ENCODE measurements at places on chromosomes 4 and X.

- no peak for DNase-seq
Measured at GRCh38 chr4:54999003-54999402, 126.4 kb downstream of the KDR start.

DNA sequence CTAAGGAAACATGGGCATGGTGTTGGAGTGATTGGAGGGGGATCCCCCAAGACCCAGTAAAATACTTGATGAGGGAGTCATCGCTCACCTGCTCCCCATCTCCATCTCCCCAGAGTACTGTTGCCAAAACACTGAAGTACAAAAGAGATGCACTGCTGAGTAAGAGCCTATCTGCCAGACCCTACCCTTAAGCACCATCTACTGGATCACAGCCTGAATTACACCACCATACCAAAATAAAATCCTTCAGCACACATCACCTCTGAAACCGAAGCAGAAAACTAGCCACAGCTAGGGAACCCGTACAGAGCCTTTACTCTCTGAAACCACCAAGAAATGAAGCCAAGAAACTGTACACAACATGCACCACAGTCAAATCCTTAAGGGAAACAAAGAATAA is 466.3 kb upstream of the ACTRT1 start:
- DNase-seq = peak; percentile 50

DNA sequence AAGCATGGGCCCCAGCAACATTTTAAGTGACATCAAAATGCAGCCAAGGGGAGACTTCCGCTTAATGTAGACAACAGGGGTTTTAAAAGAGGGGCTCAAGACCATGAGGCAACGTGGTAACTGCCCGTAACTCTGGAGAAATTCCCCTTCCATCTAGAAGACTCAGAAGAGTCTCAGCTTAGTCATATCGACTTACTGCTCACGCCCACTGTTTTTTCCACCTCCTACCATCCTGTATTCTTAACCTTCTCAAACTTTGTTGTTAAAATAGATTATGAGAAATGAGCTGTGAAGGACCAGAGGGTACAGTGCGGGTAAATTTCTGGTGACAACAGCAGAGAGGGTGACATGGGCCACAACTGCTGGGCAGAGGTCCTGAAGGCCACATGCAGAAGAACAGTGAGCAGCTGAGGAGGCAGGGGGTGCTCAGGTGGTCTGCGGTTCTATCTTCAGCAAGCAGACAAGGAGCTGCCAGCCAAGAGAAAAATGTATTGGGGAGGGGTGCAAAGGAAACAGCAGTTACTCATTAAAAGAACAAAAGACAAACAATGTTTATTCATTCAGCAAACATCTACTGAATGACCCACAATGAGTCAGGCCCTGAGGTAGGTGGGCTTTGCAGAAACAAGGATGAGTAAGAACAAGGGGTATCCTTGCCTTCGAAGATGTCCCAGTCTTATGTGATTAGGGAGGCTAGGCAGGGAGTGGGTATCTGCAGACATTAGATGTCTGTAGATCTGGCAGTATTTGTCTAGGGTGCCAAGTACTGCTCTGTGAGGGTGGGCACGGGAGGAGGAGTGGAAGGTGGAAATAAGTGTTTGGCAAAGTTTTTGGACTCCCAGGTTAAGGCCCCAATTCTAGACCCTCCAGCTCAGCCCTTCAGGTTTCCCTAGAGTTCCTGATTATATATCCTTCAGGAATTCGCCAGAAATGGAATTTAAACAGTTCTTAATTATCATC is 175.3 kb downstream of the TSPAN5 start:
- DNase-seq = no peak

GRCh38 chrX:134374910-134375309 is 85.1 kb upstream of the HPRT1 start:
- no peak for DNase-seq

DNA sequence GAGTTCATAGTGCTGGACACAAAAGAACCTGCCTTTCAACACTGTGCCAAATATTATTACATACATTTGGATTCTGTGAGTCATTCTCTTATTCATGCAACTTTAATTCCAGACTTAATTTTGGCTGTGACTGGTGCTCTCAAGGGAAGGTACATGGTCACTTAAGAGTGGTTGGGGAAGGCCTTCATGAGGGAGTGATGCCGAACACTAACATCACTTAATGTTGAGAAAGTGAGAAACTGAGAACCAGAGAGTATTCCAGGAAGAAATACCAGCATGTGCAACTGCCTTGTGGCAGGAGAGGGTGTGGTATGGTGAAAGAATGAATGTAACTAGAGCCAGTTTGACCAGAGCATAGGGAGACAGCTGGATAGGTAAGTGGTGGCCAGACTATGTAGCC is 41.5 kb upstream of the FHDC1 start:
- DNase-seq = no peak

DNA sequence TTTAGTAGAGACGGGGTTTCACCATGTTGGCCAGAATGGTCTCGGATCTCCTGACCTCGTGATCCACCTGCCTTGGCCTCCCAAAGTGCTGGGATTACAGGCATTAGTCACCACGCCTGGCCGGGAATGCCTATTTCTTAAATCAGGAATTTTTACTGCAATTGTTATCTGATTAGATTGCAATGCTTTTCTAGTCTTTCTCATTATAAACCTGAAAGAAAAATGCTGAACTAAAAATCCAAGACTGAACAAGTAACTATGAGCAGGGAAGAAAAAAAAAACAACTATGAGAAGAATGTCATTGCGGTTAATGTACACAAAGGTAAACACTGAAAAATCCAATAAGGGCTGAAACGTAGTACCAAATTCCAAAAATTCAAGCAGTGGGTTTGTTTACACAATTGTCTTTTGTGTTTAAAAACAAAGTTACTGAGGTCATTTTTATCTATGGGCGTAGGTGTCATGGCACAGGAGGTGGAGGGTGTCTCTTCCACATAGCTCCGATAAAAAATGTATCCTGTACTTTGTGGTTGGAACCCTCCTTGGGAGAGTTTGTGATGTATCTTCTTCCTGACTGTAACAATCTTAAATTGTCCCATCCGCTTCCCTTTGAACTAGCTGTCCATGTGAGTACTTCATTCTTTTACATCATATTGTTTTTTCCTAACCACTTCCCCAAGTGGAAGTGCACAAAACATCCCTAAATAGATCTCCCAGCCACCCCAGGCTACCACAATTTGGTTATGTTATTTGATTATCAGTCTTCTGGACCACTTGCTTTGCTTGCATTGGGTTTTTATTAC is 11.1 kb upstream of the TMEM156 start:
- no peak for DNase-seq

GRCh38 chr4:5970381-5971077 is 47.7 kb downstream of the C4orf50 start:
- no peak for DNase-seq

DNA sequence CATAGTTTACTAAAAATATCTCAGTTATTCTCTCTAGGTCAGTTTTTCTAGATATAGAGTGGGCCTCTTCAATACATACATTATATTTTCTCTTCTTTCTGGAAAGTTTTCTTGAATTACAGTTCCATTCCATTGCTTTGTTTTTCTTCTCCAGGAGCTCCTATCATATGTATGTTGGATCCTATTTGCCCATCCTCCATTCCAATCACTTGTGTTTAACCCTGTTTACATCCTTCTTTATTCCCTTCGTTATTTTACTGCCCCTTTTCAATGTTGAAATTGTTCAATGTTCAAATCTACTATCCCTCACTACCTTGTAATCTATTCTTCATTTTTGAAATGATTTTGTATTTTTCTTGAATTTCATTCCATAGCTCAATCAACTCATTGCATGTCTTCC is 97.4 kb downstream of the IRF2 start:
- DNase-seq = no peak

- no peak for DNase-seq
Measured at GRCh38 chr4:106140601-106141000, 175.4 kb downstream of the TBCK start.

- DNase-seq = no peak
Measured at GRCh38 chr4:103787057-103787456, 67.3 kb upstream of the TACR3 start.

GRCh38 chr4:43330288-43330687 is 437.8 kb downstream of the GRXCR1 start:
- no peak for DNase-seq

GRCh38 chrX:30864383-30864785 is 24.7 kb downstream of the TAB3 start:
- DNase-seq = no peak

- no peak for DNase-seq
Measured at GRCh38 chr4:104747635-104748034, 252.9 kb upstream of the CXXC4 start.

DNA sequence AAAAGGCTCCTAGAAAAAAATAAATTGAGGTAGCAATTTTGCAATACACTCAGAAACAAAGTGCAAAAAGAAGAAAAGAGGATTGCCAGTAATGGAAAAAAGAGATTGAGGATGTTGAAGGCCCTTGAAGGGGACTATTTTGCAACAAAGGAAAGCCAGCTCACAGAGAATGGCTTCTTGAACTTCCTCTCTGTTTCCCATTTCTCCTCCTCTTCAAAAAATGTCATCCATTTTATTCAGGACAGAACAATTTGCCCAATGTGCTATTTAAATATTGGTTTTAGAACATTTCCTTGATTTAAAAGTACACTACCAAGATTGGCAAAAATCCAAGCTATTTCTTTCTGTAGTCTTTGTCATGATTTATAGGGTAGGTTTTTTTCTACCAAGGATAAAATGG is 60.2 kb downstream of the GASK1B start:
- DNase-seq = no peak

GRCh38 chrX:134794692-134795091 is 136.4 kb upstream of the PLAC1 start:
- no peak for DNase-seq
